Brain (organoid and tissue), 16 donors: ENCODE measurements at places on chromosomes 3 and 15.

DNA sequence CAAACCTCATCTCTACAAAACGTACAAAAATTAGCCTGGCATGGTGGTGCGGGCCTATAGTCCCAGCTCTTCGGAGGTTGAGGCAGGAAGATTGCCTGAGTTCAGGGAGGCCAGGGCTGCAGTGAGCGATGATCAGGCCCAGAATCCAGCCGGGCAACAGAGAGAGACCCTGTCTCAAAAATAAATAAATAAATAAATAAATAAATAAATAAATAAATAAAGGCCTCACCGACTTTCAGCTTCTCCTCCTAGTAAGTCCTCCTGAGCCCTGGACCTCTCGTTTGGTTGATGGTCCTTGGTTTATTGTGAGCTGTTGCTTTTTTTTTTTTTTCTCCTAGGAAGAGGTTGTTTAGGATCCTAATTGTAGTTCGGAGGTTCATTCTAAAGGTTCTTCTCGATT, 25.1 kb downstream of the WDR73 start:
- DNase-seq: no peak

GRCh38 chr15:81418891-81419290, 44.9 kb upstream of the TMC3 start:
- no peak for DNase-seq

- no peak for DNase-seq
Measured at GRCh38 chr3:175716446-175716845, 857.3 kb downstream of the NAALADL2 start.

GRCh38 chr15:90654233-90655136, 62.7 kb upstream of the BLM start:
- no peak for DNase-seq

GRCh38 chr15:57286446-57287122, 89.7 kb upstream of the CGNL1 start:
- DNase-seq: peak; percentile 29

GRCh38 chr3:126111566-126112475, 27.9 kb upstream of the SLC41A3 start:
- no peak for DNase-seq

- DNase-seq: no peak
Measured at GRCh38 chr3:183487896-183488295, 59.5 kb upstream of the MCF2L2 start.

DNA sequence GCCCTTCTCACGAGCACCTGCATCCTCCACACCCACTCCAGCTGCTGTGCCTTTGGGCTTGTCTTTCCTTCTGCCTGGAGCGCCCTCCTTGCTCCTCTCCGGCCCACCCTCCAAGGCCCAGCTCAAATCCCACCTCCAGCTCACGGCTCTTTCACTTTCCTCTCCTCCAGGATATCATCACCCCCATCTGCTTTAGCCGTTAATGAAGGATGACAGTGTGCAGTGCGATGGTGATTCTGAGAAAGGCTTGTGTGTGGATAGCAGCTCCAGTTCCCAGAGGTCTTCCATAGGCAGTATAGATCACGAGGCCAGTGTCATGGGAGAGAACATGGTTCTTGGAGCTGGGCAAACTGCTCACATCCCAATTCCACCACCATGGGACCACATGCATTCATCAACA, 237.4 kb downstream of the TLE3 start:
- DNase-seq: peak; percentile 25

DNA sequence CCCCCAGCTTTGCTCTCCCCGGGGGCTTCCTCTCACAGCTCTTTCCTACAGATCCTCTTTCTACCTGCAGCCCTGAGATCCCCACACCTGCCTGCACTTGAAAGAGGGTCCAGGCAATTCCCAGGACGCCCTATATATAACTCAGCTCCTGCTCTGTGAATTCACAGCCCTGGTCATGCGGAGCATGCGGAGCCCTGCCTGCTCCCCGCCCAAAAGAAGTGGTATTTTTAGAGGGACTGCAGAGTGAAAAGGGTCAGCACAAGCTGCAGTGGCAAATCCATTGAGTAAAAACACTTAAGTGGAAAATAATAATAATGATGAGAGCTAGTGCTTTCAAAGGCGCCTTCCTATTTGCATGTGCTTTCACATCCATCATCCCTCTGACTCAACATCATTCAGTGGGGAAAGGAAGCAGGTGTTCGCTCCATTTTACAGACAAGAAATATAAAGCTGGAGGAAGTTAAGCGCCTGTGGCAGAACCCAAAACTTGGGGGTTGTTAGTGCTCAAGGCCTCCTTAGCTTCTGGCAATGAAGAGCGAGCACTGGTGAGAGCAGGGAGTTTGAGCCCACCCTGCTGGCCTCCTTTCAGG, 76.3 kb upstream of the LIPC start:
- no peak for DNase-seq

DNA sequence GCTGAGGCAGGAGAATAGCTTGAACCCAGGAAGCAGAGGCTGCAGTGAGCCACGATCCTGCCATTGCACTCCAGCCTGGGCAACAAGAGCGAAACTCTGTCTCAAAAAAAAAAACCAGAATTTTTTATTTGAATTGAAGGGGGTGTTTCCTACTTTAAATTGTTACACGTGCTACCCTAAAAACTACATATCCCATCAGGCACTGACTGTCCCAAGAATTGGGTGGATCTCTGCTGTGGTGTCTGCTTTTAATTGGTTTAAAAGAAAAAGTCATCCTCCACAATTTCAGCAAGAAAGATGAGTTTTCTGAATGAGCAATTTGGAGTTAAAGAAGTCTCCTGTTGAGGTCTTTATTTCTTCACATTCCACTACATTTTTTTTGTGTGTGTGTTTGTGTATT, 2.1 kb downstream of the PDIA3 start:
- DNase-seq: peak; percentile 5

GRCh38 chr15:68536331-68537095, 42.3 kb upstream of the CORO2B start:
- no peak for DNase-seq

- DNase-seq: no peak
Measured at GRCh38 chr15:90765966-90766365, 48.8 kb downstream of the BLM start.

DNA sequence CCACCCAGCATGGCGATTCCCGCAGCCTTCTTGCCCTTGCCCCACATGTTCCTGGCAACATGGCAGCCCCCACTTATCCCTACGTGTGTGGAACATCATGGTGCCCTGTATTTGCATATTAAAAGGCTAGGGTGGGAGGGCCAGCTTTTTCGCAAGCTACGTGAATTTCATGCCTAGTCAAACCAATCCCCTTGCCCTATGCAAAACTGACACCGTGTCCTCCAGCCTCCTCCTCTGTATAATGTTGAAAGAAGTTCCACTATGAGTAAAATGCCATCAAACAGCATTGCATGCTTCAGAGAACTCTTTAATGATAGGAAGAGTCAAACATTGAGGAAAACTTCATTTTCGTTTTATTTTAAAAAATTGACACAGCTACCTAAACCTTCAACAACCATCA, 170.9 kb downstream of the IL1RAP start:
- DNase-seq: no peak

GRCh38 chr3:169152319-169152718, 511.2 kb downstream of the MECOM start:
- DNase-seq: no peak

DNA sequence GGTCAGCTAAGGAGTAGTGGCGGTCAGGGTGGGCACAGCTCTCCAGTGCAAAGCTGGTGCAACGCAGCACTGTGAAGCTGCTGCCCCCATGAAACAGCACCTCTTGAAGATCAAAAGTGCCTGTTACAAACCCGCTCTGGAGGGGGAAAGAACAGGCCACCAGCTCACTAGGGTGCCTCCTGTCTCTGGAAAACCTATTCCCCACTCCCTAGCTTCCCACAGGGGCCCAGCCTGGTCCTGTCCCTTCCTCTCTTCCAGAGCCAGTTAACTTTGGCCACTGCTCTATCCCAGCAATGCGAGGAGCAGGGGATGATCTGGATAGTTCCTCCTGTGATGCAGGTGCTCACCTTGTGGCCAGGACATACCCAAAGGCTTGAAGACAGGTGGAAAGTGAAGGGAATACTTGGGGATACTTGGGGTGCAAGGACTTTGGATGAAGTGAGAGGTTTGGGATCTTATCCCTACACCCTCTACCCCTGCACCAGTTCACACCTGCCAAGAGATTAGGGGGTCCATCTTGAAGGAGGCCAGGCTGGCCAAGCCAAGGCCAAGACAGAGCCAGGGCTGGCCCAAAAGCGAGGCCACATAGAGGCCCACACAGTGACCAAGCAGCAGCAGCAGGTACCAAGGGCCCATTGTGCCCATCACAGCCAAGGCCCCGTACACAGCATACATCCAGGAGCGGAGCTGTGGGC, 4.2 kb downstream of the HHATL start:
- DNase-seq: no peak

DNA sequence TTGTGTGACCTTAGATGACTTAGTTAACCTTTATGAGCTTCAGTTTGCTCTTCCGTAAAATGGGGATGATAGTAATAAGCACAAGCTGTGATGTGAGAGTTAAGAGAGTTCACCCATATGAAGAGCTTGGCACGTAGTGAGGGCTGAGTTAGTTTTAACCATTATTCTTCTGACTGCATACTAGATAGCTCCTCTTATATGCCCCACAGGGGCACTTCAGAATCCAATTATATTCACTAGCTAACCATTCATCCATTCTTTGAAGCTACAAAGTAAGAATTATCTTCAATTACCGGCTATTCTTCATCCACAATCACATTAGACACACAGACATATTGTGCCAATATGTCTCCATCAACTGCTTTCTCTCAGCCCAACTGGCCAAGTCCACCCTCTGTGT, 159.0 kb upstream of the STT3B start:
- no peak for DNase-seq

- no peak for DNase-seq
Measured at GRCh38 chr15:22973286-22973685, 6.9 kb downstream of the CYFIP1 start.

DNA sequence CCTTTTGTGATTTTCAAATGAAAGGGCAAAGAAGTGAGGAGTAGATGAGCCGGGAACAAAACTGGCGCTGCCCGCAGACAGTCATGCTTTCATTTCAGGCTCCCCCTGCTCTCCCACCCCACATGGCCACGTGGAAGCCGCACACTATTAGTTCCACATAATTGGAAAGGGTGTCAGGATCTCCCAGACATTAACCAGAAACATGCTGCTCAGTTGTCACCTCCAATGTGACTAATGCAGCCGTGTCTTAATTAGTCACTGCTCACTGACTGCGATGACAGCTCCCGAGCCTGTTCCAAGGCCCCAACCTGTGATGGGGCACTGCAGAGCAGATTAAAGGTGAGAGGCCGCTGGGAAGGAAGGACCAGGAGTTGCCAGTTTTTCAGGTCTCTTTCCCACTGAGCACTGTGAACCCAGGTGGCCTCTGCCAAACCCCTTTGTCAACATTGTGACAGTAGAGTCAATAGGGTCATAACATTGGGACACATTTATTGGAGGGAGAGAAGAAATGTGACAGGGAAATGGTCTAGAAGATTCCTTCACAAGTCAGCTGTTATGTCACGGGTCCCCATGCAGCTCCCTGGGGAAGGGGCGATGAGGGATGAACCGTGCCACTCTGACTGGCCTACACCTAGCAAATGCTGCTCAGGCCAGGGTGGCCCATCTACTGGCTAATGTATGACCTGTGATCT, 38.6 kb upstream of the SFMBT1 start:
- peak; percentile 67 for DNase-seq

DNA sequence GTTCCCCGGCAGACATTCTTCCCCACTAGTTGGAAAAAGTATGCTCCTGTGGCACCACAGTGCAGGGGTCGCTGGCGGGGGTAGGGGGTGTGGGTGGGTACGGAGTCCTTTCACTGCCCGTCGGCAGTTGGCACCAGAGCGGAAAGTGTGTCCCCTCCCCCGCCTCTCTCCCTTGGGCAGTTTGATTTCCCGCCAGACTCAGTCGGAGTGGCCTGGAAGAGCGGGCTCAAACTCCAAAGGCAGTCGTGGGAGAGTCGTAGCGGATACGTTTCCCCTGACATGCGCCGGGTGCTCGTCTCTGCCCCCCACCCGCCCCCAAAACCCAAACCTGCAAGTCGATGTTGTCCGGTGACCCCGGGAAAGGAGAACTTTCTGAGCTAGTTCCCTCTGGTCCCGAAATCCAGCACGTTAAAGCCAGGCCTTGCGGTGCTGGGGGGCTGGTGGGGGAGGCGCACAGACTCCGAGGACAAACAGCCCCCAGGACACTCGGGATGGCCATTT, 4.4 kb upstream of the FOXB1 start:
- DNase-seq: peak; percentile 28

GRCh38 chr15:27527490-27528067, 556.6 kb downstream of the GABRG3 start:
- no peak for DNase-seq

DNA sequence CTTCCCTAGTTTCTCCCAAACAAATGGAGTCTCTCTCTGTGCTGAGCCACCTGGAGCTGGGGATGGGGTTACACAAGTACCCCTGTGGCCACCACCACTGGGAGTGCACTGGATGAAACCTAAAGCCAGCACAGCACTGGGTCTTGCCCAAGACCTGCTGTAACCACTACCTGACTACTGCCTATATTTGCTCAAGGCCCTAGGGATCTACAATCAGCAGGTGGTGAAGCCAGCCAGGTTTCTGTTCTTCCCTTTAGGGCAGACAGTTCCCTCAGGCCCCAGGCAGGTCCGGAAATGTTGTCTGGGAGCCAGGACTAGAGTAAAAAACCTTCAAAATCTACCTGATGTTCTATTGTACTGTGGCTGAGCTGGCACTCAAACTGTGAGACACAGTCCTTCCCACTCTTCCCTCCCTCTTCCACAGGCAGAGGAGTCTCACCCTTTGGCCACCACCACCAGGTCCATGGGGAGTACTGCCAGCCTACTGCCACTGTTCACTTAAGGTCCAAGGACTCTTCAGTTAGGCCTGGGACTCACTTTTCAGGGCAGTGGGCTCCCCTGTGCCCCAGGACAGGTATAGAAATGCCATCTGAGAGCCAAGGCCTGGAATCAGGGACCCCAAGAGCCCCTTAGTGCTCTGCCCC, 23.8 kb downstream of the C3orf20 start:
- DNase-seq: no peak

GRCh38 chr3:197306374-197307086, 8.1 kb upstream of the DLG1 start:
- DNase-seq: no peak

GRCh38 chr3:131772269-131773026, 262.4 kb downstream of the CPNE4 start:
- DNase-seq: no peak

GRCh38 chr3:52983828-52984227, 62.0 kb downstream of the SFMBT1 start:
- DNase-seq: no peak

GRCh38 chr3:126300761-126301481, 56.3 kb downstream of the KLF15 start:
- peak; percentile 74 for DNase-seq

DNA sequence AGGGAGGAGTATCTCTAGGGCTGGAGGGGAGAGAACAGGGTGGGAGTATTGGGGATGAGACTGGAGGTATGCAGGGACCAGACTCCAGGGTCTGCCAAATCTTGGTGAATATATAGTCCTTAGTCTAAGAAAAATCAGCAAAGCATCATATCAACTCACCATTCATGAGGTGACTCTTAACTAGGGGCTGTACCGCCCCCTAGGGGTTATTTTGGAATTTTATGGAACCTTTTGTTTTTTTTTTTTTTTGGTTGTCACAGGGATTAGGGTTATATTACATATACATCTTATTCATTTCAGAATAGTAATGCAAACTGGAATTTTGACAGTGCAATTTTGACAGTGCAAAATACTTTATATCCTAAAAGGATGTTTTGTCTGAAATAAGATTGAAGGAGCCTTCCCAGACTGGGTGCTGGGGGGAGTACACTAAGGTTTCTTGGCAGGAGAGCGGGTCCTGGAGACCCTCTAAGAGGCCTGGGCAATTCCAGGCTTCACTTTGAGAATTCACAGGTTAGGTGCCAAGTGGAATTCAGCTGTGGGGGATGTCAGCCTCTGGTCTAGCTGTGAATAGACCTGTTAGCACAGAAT, 7.5 kb downstream of the CMTM7 start:
- DNase-seq: peak; percentile 23

- DNase-seq: peak; percentile 9
Measured at GRCh38 chr15:100766243-100767000, 113.2 kb upstream of the ALDH1A3 start.
